Muscle of leg (tissue), 16 donors: ENCODE measurements at places on chromosomes 7 and 10.
A peak's percentile ranks its signal among the peaks of the same experiment; 100 is the strongest.

GRCh38 chr10:32400961-32401360 lies 45.0 kb upstream of the CCDC7 start:
- no peak for DNase-seq

GRCh38 chr7:74455291-74455804 lies 1.6 kb downstream of the GTF2IRD1 start:
- no peak for DNase-seq

- DNase-seq: no peak
Measured at GRCh38 chr7:155824227-155824886, 12.1 kb upstream of the SHH start.

- no peak for DNase-seq
Measured at GRCh38 chr10:73881221-73881919, 7.0 kb upstream of the CAMK2G start.

DNA sequence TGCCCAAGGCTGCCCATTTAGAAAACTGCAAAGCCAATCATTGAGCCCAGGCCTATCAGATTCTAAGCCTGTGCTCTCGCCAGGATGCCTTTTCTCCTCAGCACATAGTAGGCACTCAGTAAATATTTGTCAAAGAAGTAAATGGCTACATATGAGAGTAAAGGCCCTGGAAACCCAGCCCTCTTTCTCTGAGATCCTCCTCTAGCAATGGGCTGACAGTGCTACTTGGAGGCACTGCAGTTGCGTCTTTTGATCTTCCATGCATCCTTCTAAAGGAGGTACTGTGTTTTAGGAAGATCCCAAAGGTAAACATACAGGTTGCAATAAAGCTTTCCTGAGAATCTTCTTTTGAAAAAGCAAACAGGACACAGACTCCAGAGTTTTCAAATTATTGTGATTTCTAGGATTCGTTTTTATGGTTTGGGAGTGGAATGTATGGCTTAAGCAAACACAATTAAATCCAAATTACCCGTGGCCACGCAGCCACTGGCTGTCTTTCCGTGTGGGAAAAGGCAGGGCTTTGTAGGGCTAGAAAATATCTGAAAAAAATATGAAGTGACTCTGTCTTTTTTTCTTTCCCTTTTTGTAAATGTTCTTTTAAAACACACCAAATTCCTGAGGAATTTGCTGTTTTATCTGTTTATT lies 151.3 kb upstream of the BMPER start:
- no peak for DNase-seq

DNA sequence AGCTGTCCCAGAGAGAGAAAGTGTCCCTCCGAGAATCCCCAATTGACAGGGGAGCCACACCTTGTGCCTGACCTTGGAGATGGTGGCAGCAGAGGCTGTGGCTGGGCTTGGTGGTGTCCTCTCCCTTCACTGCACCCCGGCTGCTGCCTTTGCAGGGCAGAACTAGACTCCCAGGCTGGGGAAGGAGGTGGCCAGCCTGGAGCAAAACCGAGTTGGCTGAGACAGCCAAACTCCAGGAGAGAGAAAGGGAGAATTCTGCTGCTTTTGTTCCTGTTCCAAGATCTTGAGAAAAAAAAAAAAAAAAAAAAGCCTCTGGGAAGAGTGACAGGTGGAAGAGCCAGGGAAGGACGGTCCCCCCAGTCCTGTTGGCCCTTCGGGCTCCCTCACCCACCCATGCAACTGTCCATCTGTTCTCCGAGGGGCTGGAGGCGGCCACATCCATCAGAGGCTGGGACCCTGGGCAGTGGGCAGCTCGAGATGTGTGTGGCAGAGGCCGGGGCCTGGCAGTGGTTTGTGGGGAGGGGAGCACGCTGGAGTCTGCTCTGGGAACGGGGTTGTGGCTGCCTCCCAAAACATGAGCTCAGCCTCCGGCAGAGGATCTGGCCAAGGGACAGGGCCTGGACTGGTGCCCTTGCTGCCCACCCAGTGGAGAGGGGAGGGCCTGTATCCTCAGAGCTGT lies 35.5 kb downstream of the CLIP2 start:
- DNase-seq: peak; percentile 76

GRCh38 chr10:18079665-18080295 lies 60.4 kb upstream of the CACNB2 start:
- DNase-seq: no peak

GRCh38 chr7:132349075-132349474 lies 227.2 kb downstream of the PLXNA4 start:
- DNase-seq: peak; percentile 16

DNA sequence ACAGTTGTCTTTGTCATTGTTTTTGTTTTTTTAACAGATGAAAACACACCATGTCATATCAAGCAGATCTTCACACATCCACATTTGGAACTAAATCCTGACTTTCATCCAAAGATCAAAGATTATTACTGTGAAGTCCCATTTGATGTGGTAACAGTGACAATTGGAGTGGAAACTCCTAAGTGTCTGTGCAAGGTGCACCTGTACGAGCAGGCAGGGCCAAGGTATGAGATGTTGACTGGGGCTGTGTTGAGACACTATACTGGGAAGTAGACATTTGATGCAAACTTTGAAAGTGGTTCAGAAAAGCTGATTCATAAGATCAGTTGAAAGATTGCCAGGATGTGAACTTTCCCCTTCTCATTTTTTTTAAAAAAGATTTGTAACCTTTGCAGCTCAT lies 152.3 kb downstream of the CPED1 start:
- no peak for DNase-seq

- no peak for DNase-seq
Measured at GRCh38 chr7:505171-505570, 14.5 kb downstream of the PDGFA start.

- DNase-seq: no peak
Measured at GRCh38 chr7:17779381-17779780, 160.9 kb downstream of the SNX13 start.

DNA sequence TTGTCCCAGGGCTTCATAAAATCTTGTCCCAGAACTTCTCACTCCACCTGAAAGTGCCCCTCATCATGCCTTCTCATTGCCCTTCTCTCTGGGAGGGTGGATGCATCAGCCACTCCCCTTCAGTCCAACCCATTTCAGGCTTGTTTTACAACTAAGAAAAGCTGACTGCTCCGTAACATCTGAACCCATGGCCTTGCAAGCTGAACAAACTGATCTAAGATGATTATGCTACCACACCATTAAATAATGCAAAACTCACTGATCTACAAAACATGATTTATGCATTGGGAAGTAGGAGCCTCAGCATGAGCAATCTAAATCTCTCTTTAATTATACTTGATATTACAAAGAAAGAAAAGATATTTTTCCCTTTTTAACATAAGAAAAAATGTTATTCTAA lies 34.8 kb downstream of the TFPI2 start:
- DNase-seq: no peak

GRCh38 chr10:63689768-63690167 lies 168.6 kb downstream of the REEP3 start:
- DNase-seq: no peak

GRCh38 chr7:134477954-134478353 lies 19.1 kb upstream of the AKR1B1 start:
- no peak for DNase-seq

GRCh38 chr10:79385804-79386531 lies 38.7 kb downstream of the PPIF start:
- peak; percentile 6 for DNase-seq

- no peak for DNase-seq
Measured at GRCh38 chr7:35477609-35478008, 217.3 kb downstream of the HERPUD2 start.

DNA sequence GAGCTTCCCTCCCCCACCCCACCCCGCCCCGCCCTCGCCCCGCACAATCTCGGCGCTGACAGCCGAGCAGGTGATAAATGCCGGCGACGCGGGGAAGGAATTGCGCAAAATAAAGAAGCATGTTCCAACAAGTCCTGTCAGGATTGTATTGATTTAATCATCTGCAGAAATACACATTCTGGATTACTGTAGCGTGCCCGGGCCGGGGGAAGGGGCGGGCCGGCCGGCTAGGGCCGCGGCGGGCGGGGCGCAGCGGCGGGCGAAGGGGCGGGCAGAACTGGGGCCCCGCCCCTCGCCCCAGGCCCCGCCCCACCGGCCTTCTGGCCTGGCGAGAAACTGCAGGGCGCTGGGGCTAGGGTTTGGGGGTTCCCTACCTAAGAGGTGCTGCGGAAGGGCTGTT lies 88.9 kb upstream of the PAX2 start:
- no peak for DNase-seq

DNA sequence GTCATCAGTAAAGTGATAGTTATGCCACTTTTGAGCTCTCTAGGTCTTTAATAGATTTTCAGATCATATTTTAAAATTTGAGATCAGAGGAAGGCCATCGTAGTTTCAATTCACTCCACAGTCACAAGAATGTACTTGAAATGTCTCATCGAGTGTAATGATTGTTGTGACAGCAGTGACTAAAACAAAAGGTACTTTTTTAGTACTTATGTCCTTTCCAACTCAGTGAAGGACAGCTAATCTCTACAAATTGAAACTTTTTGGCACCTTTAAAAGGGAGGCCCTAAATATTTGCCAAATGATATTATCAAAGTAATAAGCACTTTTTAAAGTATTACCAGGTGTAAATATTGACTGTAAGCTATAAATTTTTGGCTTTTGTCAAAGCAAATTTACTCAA lies 702.9 kb upstream of the GRM3 start:
- DNase-seq: no peak

DNA sequence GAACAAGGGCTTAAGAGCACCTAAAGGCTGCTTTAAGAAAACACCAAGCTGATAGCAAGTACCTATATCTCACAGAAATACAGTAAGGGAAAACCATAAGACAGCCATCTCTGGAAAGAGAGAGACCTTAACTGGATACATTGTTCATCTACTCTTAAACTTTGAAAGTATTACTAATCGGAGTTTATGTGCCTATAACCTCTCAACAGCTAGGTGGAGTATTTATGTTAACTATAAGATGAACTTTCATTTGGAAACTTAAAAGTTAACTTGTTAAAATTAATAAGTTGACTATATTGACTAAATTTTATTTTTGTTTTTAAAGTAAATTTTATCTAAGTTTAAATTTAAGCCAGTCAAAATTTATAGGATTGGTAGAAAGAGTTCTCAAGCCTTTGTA lies 90.6 kb downstream of the USP6NL start:
- DNase-seq: no peak

- DNase-seq: peak; percentile 40
Measured at GRCh38 chr10:33341637-33342036, 7.2 kb upstream of the NRP1 start.

- DNase-seq: no peak
Measured at GRCh38 chr10:17146892-17147291, 17.3 kb upstream of the CUBN start.

GRCh38 chr10:69089638-69090599 lies 2.0 kb downstream of the SRGN start:
- peak; percentile 27 for DNase-seq

DNA sequence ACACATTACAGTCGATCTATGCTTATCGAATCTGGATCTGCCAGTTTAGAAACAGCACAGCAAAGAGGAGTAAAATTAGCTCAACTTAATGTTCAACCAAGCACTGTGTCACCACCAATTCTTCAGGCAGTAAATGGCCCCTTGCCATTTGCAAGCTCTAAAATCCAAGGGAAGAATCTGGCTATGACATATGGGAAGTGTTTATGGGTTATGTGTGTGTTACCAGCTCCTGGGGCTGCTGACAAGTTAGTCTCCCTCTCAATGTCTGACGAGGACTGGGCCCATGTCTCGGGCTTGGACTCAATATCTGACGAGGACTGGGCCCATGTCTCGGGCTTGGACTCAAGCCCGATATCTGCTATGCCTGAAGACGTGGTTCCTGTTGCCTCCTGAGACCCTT lies 5.7 kb upstream of the ITIH2 start:
- DNase-seq: no peak

DNA sequence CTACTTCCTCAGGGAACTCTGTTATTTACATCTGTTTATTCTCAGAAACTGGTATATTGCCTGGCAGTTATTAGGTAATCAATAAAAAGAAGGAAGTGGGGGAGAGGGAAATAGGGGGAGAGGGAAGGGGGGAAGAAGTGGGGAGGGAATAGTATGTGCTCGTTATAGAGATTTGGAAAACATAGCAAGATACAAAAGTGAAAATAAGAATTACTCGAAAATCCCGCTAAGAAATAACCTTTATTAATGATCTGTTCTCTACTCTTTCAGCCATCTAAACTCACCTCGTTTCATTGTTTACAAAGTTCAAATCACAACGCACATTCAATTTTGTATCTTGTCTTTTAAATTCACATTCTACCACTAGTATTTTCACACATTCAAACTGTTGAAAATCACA lies 63.0 kb upstream of the CDCA7L start:
- DNase-seq: no peak

DNA sequence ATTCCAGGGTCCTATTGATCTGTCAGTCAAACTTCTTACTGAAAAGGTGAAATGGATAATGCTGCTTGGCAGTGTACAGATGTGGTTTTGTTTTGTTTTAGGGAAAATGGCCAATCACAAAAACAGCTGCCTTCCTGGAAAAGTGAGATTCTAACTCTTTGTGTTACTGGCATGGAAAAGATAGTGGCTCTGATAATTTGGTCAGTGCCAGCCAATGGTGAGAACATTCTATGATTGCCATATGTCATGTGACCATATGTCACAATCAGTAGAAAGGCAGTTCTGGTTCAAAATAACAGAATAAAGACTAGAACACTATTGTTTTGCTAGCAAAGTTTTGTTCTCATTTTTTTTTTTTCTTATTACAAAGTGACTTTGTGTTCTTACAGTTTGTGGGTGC lies 139.2 kb upstream of the CCDC6 start:
- no peak for DNase-seq

GRCh38 chr7:141118767-141119166 lies 44.9 kb downstream of the TMEM178B start:
- no peak for DNase-seq

DNA sequence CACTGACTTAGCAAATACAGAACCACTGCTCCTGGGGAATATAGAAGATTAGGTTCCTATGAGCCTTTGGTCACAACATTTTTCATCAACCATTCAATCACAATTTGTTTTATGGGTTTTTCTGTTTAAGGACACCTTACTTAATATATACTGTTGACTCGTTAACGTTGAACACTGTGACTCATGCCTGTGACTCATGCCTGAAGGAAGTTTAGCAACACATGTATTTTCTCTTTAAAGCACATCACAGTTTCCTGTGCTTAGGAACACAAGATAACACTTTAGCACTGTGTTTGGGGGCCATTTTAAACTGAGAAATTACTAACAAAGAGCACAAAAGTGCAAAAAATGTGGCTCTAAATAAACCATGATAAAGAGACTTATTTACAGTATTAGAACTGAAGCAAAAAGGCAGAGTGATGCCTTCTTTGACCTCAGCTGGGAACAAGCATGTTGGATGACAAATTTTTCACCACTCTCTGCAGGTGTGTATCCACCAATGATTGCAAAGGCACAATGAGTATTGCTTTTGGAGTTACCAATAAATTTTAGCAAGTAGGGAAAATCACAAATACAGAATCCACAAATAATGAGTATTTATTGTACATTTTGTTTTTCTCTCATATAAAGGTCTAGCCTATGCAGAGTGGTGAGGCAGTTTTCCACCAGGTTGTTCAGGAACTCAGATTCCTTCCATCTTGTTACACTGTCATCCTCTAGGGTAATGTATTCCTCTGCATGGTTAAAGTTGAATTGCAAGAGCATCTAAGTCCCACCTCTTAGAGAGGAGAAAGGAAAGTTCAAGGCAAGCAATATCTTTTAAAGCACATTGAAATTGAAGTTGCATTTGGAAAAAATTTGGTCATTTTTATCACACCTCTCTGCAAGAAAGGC lies 7.3 kb downstream of the FGFBP3 start:
- DNase-seq: no peak
